ENCODE measurements at places on chromosomes 3 and 15.

- no peak for DNase-seq
These were observed 134.9 kb downstream of the CACNA2D3 start for GRCh38 chr3:54257125-54257720.

DNA sequence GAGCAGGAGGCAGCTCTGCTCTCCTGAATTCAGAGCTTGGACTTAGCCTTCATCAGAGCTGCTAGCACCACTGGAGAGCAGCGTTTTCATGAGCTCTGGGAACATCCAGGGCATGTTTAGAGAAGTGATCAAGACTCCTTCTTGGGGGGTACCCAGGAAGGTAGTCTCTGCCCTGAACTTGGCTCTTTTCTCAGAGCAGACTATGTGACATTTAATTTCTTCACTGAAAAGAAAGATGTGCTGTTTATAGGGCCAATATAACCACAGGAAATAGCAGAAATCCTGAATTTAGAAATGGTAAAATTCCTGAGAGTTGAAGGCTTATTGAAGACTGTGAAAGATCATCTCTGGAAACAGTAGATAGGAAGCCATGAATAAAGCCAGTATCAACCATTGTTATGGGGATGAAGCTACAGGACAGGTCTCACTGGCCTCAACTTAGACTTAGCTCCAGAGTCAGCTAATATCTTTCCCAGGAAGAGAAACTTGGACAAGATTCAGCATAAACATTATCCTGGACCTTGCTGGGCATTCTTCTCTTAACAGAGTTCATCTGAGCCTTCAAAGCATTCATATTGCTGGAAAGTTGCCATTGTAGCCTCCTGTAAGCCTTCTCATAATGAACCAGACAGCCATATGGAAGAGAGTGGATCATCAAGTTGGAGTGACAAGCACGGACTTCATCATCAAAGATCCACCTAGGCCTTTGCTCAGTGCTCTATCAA lies 386.6 kb upstream of the THBS1 start:
- no peak for DNase-seq

DNA sequence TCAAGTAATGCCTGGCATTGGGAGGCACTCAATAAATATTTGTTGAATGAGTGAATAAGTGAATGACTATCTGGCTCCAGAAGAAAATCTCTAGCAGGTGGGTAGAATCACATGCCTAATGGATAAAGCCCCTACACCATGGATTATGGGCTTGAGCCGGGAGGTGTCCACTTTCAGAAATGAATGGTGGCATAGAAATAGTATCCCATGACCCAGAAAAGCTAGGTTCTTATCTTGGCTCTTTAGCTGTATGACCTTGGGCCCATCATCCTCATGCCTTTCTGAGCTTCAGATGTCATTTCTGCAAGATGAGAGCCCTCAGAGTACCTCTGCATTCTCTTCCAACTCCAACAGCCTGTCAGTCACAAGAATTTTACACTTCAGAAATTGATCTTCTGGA lies 37.3 kb upstream of the TNIK start:
- no peak for DNase-seq

DNA sequence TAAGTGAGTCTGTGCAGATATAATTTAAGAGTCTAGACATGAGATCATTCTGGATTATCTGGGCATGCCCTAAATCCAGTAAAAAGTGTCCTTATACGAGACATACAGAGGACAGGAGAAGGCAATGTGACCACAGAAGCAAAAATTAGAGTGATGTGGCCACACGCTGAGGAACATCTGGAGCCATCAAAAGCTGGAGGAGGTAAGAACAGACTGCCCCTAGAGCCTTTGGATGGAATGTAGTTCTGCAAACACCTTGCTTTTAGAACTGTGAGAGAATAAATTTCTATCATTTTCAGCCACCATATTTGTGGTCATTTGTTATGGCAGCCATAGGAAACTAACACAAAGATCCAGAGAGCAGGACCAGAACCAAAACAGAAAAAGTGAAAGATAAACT lies 41.0 kb downstream of the CD200 start:
- DNase-seq: no peak

DNA sequence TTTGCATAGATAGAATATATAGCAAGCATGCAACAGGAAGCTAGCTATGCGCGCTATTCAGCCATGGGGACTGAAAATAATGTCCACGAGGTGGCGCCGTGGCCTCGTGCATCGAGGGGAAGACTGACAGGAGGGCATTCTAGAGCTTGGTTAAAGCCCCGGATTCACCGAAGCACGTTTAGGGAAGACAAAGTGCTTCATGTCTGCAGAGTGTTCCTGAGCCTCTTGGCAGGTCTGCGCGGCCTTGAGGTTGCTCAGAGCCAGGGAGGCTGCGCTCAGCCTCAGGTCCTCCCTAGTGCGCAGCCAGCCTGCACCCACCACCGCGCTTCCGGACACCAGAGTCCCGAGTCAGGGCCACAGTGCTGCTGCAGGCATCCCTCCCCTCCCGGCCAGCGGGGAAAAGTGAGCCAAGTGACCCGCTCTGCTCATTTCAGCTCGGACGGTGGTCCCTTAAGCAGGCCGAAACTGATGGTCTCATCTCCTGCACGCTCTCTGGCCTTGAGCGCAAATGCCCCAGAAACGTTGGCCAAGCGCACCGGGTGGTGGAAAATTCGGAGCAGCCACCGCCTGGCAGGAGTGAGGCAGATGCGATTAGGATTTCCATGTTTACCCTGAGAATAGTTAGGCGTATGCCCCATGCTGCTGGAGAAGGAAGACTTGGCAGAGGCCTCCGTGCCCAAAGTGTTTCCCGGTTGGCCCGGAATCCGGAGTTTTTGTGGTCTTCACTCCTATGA lies 24.8 kb downstream of the GABRA5 start:
- DNase-seq: peak; percentile 12

GRCh38 chr3:148255981-148256969 lies 441.4 kb upstream of the AGTR1 start:
- DNase-seq: no peak

All from epithelial cell of prostate (primary cell).